ENCODE measurements at places on chromosomes 1 and 21.

- no peak for DNase-seq
These were observed 4.1 kb downstream of the TMEM240 start for GRCh38 chr1:1536019-1536937.

DNA sequence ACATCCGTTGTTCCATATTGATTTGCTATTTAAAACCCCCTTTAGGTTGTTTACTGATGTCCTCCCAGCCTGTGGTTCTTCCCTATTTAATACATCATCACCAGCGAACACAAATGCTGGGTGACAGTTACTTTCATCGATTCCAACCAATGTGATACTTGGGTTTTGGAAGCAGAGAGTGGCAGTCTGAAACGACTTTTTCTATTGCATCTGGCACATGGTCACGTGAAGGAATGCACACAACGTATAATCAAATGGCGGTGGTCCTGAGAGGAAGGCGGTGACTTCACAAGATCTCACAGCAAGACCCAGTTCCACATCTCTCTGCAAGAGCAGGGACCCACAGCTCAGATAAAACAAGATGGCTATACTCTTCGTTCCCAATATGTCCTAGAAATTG is 213.9 kb downstream of the DSCAM start:
- DNase-seq = no peak

GRCh38 chr21:41743321-41744027 is 23.4 kb downstream of the RIPK4 start:
- no peak for DNase-seq

- no peak for DNase-seq
These were observed 34.6 kb downstream of the NR5A2 start for GRCh38 chr1:200062143-200062542.

GRCh38 chr21:17900990-17901385 is 81.8 kb upstream of the C21orf91 start:
- no peak for DNase-seq
